ENCODE measurements at places on chromosomes 4 and X.

DNA sequence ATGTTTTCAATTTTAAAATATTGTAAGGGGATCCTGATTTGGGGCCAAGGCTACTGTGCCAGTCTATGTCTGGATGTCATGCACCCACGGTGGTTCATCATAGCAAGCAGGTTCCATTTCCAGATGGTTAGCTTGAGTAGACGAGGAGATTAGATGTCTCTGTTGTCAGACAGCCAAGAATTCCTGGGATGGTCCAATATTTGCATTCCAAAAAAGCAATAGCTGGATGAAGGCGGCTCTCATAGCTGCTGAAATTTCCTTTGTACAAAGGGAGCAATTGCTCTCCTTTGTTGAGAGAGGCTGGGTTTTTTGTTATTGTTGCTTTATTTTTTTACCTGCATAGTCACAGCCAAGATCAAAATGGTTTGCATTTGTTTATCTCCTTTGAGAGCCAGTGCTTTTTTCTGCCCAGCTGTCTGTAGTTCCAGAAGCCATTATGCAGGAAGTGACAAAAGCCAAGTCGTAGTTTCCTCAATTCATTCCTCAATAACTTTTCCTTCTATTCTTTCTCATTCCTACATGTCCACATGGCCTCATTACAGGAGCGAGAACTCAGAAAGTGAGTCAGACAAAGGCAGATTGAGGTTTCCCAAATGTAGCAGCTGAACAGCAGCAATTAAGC lies 107.9 kb downstream of the MMRN1 start:
- peak; percentile 14 for DNase-seq

DNA sequence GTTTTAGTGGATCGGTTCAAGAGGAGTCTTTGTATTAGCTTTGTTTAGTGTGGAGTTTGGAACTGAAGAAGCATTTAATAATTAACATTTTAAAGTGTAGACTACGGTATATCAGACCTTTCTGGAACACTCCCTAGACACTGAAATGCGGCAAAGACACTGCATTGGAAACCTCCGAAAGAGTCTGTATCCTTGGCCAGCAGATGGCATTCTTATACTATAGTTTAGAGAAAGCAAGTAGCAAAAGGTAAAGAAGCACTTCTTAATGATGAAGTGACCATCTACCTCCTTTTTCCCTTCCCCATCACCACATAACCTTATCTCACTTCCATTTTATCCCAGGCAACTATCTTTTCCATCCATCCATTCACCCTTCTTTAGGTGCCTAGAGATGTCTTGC lies 7.6 kb downstream of the FABP2 start:
- DNase-seq = peak; percentile 42

GRCh38 chr4:184389978-184390900 lies 84.1 kb downstream of the IRF2 start:
- no peak for DNase-seq

- no peak for DNase-seq
These were observed 25.8 kb downstream of the EXOC1 start for GRCh38 chr4:55879224-55879623.

DNA sequence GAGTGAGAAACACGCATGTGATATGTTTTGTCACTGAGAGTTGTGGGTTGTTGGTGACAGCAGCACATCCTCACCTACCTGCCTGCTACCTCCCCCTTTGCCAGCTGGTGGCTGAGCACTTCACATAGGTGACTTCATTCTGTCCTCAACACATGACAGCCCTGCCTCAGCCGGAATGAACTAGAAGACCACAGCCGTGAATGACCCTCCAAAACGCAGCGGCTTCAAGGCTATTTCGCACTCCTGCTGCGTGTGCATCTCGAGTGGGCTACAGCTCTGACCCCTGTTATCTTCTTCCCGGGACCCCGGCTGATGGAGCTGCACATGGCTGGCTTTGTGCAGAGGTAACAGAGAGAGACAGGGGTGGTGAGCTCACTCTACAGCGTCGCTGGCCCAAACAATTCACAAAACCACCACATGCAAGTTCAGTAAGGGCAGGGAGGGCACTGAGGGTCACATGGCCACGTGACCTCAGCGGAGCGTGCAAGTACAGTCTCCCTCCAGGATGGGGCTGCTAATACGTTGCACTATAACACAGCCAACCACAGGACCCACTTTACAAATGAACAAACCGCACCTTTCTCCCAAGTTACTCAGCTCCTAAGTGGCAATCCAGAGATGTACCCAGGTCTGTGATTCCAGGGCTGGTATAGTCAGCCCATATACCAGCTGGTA lies 6.3 kb upstream of the PPP2R2C start:
- no peak for DNase-seq

DNA sequence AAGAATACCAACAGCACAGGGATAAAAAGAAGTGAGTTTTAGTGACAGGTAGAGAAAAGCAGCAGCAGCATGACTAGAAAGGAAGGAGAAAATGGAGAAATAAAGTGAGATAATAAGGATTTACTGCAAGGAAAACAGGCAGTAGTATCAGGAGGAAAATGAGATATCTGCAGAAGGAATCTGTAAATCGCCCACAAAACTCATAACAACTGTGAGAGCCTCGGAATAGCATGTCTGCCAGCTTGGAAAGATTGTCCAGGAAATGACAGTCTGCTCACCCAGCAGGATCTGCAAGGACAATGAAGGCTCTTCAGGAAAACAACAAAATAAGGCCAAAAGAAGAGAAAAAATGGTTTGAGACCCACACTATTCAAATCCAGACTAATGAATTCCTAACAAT lies 47.4 kb downstream of the CXXC4 start:
- DNase-seq = no peak

GRCh38 chr4:117447925-117448324 lies 362.5 kb upstream of the TRAM1L1 start:
- no peak for DNase-seq

GRCh38 chrX:33831211-33831610 lies 300.9 kb downstream of the FAM47A start:
- DNase-seq = peak; percentile 0

DNA sequence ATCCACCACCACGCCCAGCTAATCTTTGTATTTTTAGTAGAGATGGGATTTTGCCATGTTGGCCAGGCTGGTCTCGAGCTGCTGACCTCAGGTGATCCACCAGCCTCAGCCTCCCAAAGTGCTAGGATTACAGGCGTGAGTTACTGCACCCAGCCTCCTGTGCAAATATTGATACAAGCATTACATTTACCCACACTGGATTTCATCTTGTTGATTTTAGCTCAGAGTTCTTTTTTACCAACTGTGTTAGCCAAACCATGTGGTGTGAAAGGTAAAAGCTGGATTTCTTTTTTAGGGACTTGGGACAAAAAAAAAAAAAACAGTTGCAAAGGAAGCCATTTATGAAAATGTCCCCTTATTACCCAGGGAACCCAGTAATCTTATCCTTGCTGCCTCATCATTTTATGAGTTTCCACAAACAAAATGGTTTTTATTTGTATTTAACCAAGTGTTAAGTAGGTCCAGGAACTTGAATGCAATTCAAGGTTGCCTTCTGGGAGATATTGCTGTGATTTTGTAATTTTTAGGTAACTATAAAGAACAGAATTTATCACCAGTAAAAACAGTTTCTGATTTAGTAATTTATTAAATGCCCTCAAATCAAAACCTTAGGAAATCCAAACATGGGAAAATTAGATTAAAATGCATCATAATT lies 202.5 kb downstream of the PALLD start:
- no peak for DNase-seq

DNA sequence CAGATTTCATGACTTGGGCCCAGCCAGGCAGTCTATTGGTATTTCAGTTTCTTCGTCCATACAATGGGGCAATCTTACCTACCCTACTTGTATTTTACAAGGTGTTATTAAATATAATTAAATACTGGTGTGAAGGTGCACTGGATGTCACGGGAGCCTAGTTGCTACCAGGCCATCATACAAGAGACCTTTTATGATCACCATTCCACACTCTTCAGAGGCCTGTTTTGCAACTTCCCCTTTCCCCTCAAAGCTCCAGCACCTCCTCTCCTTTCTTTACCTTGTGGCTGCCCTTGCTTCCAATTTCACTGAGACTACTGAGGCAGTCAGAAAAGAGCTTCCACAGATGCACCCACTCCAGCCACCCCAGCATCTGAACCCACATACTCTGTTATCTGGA lies 93.8 kb upstream of the HELT start:
- no peak for DNase-seq

DNA sequence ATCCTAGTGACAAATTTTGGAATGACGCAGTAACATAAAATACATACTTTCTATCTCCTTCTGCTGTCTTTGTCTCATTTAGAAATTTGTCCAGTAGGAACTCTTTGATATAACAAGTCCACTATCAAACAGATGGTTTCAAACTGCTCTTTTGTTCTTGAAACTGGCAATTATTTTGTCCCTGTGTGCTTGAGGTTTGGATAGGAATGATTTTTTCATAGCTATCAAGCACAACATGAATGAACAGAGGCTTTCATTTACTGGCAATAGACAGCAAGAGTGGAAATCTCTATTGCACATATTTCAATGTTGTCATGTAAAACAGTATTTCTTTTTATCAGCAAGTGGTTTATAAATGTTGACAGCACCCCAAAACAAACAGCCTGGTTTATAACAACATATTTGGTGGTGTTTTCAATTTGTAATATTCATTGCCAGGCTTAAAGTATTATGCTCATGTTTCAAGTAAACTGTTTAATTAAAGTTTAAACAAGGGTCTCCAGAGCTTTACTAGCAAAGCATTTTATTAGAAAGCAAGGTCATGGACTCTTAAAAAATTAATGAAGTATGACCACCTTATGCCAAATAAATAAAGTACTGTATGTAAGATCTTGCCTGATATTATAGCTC lies 60.0 kb downstream of the TIGD2 start:
- peak; percentile 6 for DNase-seq

- DNase-seq = no peak
These were observed 3.5 kb downstream of the CXCL2 start for GRCh38 chr4:74095482-74095881.

DNA sequence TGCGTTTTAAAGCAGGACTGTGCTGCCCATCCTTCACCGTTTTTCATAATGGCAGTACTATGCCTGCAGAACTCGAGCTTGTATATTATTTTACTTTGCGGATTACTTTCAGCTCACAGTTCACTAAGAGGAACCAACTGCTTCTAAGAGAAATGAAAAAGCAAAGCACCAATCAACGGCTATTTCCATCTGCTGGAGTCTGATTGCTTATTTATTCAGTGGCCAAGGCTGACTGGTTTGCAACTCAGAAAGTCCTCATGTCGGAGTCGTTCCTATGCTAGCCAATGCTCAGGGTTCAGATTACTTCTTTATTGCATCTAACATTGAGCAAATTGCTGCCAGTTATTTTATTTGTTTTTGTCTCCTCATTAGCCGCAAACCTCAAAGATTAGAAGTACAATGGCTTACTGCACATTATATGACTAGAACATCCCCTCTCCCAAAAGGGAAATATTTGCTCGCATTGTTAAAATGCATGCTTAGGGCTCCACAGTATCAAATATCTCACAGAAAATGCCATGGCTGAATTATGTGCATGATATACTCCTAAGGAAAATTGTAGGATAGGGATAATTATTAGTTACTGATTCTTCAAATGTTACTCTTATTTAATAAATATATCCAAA lies 1628.2 kb upstream of the ADGRL3 start:
- DNase-seq = peak; percentile 40

GRCh38 chr4:104625706-104626105 lies 131.0 kb upstream of the CXXC4 start:
- no peak for DNase-seq

- no peak for DNase-seq
These were observed 37.4 kb downstream of the FAM53A start for GRCh38 chr4:1646690-1647089.

- DNase-seq = no peak
These were observed 42.6 kb downstream of the RAB28 start for GRCh38 chr4:13441506-13441905.

GRCh38 chrX:30521440-30522182 lies 56.0 kb downstream of the TASL start:
- no peak for DNase-seq

DNA sequence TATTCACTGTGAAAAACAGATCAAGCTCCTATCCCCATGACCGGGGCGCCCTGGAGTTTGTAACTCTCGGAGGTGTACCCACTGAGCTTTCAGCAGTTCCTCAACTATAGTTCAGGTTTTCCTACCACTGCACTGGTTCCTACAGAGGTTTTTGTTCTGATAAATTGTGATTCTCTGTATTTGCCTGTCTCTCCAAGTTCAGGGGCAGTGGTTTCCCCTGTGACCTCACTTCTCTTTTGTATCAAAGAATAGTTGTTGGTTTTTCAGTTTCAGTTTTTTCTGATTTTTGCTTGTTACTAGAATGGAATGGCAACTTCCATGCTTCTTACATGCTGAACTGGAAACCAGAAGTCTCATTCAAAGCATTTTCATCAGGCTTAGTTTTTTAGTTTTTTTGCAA lies 56.8 kb upstream of the PLS3 start:
- DNase-seq = no peak

GRCh38 chr4:8320386-8320750 lies 50.8 kb downstream of the HTRA3 start:
- no peak for DNase-seq

DNA sequence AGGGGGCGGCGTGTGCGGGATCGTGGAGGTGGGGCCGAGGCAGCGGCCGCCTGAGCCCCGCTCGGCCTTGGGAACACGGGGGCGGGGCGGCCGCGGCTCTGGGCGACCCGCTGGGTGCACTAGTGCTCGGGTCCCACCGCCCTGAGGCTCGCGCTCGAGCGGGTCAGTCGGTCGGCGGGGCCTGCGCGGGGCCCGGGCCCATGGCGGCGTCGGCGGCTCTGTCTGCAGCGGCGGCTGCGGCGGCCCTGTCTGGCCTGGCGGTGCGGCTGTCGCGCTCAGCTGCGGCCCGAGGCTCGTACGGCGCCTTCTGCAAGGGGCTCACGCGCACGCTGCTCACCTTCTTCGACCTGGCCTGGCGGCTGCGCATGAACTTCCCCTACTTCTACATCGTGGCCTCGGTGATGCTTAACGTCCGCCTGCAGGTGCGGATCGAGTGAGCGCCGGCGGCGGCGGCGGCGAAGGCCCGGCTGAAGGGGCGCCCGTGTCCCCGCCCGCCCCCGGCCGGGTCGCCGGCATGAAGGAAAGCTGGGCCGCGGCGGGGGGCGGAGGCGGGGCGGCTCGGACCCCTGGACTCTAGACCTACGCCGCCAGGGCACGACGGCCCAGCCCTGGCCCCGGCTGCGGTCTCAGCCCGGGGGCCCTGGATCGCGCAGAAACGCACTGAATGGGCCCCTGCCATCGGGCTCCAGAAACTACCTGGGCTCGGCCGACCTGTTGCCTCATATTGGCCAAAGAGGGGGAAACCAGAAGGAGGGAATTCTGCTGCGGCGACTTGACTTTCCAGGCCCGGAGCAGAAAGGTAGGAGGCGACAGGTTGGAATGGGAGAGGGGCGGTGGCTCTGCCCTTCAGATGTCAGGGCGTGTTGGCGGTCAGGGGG lies at the start of gene SMIM10L2A:
SMIM10L2A (plus strand) TSS at position 13 of the 878 bp plus-strand sequence; CDS start at position 201, 188 bp downstream.
- DNase-seq = no peak

DNA sequence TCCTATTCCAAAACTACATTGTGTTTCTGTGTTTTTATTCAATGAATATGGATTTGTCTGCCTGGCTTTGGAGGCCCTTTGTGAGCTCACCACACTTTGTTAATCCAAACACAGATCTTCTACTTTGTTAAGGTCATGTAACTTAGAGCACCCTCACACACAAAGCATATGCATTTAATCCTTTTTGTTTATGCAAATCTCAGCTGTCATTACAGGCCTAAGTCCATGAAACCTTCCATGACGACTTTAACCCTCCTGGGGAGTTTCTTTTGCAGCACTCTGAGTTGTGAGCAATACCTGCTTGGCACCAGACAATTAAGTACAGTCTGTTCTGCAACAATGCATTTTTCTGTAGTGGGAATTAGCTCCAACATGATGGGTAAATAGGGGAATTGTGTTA lies 14.9 kb downstream of the CCSER1 start:
- DNase-seq = no peak

Measured in NCI-H1105 treated with DMSO at 0.1 percent for 48 hours (cell line).